ENCODE measurements at places on chromosomes 3 and 15. TPM values are rescaled to one million over a fixed set of nuclear protein-coding genes. Genes with fewer than 3 reads are reported as not detected.

The GABRR3 gene
- not detected for total RNA-seq

The TRPM1 gene
- not detected for total RNA-seq

The PDZRN3 gene
- 21.9 TPM for total RNA-seq

The CCDC9B gene
- 0.49 TPM for total RNA-seq

The FEZF2 gene
- total RNA-seq: 0.49 TPM

The RTP1 gene
- total RNA-seq: not detected

The HCN4 gene
- total RNA-seq: 17.0 TPM

The GOLGA8G gene
- not detected for total RNA-seq

The GOLGA8N gene
- total RNA-seq: not detected

The CLDN1 gene
- not detected for total RNA-seq

The ZNF654 gene
- 11.8 TPM for total RNA-seq

The FETUB gene
- not detected for total RNA-seq

The DPP8 gene
- 33.4 TPM for total RNA-seq

The LDHAL6B gene
- not detected for total RNA-seq

The LIPH gene
- total RNA-seq: not detected

The IL17RE gene
- 3.9 TPM for total RNA-seq

The RBP2 gene
- not detected for total RNA-seq

The IL1RAP gene
- 0.37 TPM for total RNA-seq

The MYL3 gene
- not detected for total RNA-seq

The PLXNA1 gene
- total RNA-seq: 110 TPM

The NEO1 gene
- total RNA-seq: 157 TPM

The CFAP44 gene
- 1.3 TPM for total RNA-seq

The NT5DC2 gene
- 308 TPM for total RNA-seq

The C2CD4B gene
- not detected for total RNA-seq

The FGF12 gene
- 33.1 TPM for total RNA-seq

The SPTSSB gene
- total RNA-seq: 1.9 TPM

The GRAMD2A gene
- not detected for total RNA-seq

The NR2E3 gene
- 0.69 TPM for total RNA-seq

The CHRNA5 gene
- 55.3 TPM for total RNA-seq

The RLBP1 gene
- not detected for total RNA-seq

The LMOD3 gene
- total RNA-seq: not detected

The RAP2B gene
- 24.5 TPM for total RNA-seq

The COL6A6 gene
- total RNA-seq: 0.25 TPM

The ARGFX gene
- total RNA-seq: not detected

The IMPDH2 gene
- 100 TPM for total RNA-seq

The RTP2 gene
- not detected for total RNA-seq

The MUSTN1 gene
- total RNA-seq: 3.5 TPM

The STRC gene
- total RNA-seq: 1.4 TPM

The MCF2L2 gene
- total RNA-seq: 18.1 TPM

The TMEM207 gene
- total RNA-seq: not detected

The ZDHHC19 gene
- total RNA-seq: 1.2 TPM

The MORC1 gene
- total RNA-seq: not detected

The SLC22A13 gene
- total RNA-seq: 1.5 TPM
